ENCODE measurements at places on chromosomes 1 and 21. TPM values are rescaled to one million over a fixed set of nuclear protein-coding genes. Genes with fewer than 3 reads are reported as not detected.
A peak's percentile ranks its signal among the peaks of the same experiment; 100 is the strongest.

GRCh38 chr1:43930949-43931275 lies 2.7 kb upstream of the ARTN start:
- no peak for DNase-seq

- no peak for DNase-seq
Measured at GRCh38 chr1:36884029-36884701, 150.2 kb downstream of the GRIK3 start.

GRCh38 chr1:112371775-112372174 lies 24.2 kb upstream of the CTTNBP2NL start:
- DNase-seq: no peak

DNA sequence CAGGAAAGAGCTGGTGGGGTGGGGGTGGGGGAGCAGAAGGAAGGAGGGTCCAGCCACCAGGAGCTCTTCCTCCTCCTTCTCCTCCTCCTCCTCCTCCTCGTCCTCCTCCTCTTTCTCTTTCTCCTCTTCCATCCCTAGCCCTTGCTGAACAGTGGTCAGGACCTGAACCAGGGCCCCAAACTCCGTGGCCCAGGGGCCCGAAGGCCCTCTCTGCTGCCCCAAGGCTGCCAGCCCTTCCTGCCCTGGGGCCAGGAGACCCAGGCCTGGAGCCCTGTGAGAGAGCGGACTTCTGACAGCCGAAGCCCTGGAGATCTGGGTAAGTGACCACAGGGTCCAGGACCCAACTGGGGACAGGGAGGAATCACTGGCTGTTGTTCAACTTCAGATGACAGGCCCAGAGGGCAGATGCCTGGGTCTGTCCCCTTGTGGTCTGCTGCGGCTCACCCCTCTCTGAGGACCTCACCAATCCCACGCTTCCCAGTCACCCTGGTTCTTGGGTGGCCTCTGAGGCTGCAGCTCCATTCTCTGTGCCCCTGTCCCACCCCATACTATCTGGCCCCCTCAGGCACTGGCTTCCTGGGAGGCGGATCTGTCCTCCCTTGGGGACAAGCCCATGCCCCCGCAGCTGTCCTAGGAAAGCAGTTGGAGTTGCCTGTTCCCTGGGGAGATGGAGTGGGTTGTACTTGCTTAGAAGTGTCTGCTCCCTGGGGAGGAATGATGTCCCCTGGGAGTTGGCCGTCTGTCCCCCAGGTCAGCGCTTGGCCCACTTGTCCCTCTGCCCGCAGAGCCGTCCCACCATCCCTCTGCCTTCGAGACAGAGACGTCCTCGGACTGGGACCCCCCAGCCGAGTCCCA lies 51.8 kb downstream of the VWA5B1 start:
- no peak for DNase-seq

DNA sequence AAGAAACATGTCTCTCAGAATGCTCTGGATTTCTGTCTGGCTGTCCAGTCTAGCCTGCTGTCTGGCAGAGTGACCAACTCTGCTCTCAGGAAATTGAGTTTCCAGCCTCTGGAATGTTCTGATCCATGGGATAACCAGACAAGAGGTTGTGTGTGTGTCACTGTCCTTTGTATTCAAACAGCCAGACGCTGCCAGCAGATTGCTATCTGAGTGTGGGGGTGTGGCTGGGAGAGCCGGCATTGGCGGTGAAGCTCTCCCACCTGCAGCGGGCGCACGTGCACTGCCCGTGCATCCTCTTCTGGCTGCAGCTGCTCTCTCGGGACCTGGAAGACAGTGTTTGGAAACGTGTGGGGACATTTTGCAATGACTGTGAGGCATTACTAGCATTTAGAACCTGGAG lies 26.1 kb downstream of the PKP1 start:
- peak; percentile 84 for DNase-seq

DNA sequence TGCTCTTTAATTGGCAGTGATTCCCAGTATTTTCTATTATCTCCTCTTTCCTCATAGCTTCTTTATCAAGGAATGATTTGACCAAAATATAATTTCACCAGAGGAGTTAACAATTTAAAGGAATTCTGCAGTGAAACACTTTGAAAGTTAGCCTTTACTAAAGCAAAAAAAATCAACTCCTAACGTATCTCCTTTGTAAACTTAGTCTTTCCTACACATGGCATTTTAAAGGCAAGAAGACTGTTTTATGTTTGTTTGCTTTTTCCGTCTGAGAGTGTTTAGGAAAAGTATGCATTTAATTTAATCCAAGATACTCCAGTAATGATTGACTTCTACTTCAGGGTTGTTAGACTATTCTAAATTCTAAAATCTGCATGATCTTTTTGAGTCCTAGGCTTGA lies 15.9 kb downstream of the ATP6V1G3 start:
- no peak for DNase-seq

- no peak for DNase-seq
Measured at GRCh38 chr1:206657751-206658150, 22.4 kb downstream of the DYRK3 start.

GRCh38 chr1:162571696-162572095 lies 10.2 kb downstream of the UAP1 start:
- no peak for DNase-seq

GRCh38 chr1:153546796-153547559 lies 1.4 kb upstream of the S100A4 start:
- no peak for DNase-seq

GRCh38 chr21:14833241-14833640 lies 231.6 kb downstream of the NRIP1 start:
- no peak for DNase-seq

The SLC26A9 gene
- total RNA-seq: 0.30 TPM

The UBAP2L gene
- total RNA-seq: 198 TPM

DNA sequence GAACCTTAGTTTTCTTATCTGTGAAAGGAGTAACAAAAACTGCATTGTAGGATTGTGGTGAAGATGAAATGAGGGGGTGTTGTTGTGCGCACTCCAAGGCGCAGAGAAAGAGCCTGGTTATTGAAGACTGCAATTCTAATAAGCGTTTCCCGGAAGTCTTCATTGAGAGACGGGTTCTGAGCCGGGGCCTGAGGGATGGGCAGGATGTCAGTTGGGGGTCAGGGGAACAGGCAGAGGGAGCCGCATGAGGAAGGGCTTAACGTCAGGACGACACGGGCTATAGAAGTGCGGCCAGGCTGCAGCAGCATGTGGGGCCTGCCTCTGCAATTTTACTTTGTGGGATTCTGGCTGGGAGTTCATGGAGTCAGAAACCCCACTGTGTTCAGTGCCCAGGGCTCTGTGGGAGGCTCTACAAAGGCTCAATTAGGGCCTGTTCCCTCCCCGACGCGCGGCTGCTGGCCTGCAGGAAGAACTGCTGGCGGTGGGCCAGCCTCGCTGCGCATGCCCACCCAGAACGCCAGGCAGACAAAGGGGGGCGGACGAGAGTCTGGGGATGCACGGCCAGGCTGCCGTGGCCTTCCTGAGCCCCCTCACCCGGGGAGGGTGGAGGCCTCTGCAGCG lies 20.7 kb downstream of the TRIM62 start:
- no peak for DNase-seq

DNA sequence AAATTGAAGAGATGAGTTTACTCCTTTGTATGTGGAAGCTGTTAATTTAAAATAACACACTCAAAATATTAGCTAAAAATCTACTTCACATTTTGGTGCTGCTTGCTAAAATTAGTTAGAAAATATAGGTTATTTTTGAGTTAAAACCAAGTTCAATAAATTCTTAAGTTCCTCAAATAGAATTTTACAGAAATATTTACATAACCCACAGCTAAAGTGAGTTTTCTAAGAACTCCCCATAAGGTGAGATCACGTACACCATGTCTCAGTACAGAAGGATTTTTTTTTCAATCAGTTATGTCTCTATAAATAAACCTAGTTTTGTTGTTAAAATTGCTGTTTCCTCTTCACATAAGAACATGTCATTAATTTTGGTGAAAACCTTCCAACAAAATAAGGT lies 108.0 kb downstream of the SDCCAG8 start:
- DNase-seq: no peak

DNA sequence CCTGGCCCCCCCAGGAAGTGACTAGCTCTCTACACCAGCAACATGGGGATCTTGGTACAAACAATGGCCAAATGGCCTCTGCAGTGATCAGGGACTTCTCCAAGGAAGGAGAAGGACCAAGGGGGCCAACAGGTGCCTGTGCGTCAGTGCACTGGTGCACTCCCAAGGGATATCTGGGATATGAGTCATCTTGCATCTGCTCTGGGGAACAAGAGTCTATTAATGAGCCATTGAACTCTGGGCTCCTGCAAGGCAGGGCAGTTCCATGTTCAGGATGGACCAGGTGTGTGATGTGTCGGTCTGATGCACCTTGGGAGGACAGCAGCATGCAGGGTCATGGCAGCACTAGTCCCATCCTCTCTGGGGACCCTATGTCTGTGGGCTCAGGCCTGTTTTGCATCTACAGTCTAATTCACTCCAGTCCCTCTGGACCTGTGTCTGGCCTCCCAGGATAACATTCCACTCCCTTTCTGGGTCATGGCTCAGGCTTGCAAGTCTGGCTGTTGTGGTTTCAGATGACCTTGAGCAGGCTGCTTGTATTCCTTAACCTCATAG lies 125.3 kb downstream of the TRABD2B start:
- no peak for DNase-seq

The BTBD8 gene
- 1.3 TPM for total RNA-seq

GRCh38 chr1:63799307-63799706 lies 25.5 kb downstream of the ROR1 start:
- no peak for DNase-seq

The LHX8 gene
- not detected for total RNA-seq

- no peak for DNase-seq
Measured at GRCh38 chr21:44911384-44912157, 9.1 kb downstream of the ITGB2 start.

The AUNIP gene
- total RNA-seq: 12.3 TPM

- DNase-seq: no peak
Measured at GRCh38 chr1:113665071-113665470, 94.2 kb downstream of the PHTF1 start.

- no peak for DNase-seq
Measured at GRCh38 chr1:67689267-67690017, 4.4 kb downstream of the GADD45A start.

GRCh38 chr1:19661721-19662228 lies 2.9 kb upstream of the HTR6 start:
- no peak for DNase-seq

DNA sequence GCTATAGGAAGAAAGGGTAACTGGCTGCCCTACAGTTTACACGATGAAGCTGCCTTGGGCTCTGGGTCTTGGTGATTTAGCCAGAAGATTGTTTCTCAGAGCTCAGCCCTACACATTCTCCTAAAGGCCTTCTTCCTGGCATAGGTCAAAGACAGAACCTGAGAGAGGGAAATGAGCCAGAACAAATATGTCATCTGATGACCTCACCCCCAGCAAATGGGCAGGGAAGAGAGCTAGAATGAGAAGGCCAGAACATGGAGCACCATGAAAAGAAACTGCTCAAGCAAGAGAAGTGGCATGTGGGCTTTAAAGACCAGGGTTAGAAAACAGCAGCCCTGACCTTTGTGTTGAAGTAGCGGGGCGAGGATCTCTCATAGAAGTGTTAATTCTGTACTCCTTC lies 5.5 kb upstream of the ILDR2 start:
- DNase-seq: no peak

DNA sequence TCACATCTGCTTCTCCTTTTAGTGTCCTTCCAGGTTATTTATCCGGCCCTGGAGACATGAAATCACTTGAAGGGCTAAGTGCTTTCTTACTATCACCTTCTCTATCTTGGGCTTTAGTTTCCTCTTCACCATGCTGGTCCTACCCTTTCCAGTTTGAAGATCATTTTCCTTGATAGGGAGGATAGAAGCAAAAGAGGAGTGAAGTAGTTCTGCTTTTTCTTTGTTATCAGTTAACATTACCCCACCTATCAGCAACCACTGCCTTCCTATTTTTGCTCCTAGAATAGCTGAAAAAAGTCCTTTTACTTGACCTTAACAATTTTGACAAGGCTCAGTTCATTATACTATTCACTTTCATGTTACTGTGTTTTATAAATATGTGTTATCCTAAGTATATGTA lies 19.4 kb downstream of the RGL1 start:
- no peak for DNase-seq

The AMY1A gene
- not detected for total RNA-seq

GRCh38 chr1:63559357-63559756 lies 33.9 kb upstream of the PGM1 start:
- no peak for DNase-seq

GRCh38 chr1:17970757-17971156 lies 136.8 kb upstream of the IGSF21 start:
- no peak for DNase-seq

GRCh38 chr1:147549526-147549925 lies 8.2 kb downstream of the BCL9 start:
- DNase-seq: no peak

The NUF2 gene
- total RNA-seq: 40.0 TPM

- no peak for DNase-seq
Measured at GRCh38 chr1:52032124-52032784, 1.4 kb downstream of the KTI12 start.

- DNase-seq: no peak
Measured at GRCh38 chr1:155569988-155570592, 7.5 kb upstream of the ASH1L start.

The CELA2B gene
- total RNA-seq: not detected

The MAP7D1 gene
- total RNA-seq: 37.7 TPM

DNA sequence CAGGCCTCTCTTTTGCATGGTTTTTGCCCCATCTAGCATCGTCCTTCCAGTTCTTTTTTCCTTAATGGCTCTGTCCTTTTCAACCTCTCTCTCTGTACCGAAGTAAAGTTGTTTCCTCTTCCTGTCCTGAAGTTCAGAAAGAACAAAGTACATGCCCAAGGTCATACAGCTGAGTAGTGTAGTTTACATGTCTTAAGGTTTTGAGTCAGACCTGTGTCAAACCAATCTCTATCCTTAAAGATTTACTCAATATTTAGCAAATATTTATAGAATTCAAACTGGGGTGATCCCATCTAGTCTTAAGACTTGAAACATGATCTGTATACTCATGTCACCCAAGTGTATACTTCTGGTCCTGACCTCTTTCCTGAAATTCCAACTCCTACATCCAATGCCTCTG lies 118.7 kb upstream of the SGIP1 start:
- DNase-seq: no peak

DNA sequence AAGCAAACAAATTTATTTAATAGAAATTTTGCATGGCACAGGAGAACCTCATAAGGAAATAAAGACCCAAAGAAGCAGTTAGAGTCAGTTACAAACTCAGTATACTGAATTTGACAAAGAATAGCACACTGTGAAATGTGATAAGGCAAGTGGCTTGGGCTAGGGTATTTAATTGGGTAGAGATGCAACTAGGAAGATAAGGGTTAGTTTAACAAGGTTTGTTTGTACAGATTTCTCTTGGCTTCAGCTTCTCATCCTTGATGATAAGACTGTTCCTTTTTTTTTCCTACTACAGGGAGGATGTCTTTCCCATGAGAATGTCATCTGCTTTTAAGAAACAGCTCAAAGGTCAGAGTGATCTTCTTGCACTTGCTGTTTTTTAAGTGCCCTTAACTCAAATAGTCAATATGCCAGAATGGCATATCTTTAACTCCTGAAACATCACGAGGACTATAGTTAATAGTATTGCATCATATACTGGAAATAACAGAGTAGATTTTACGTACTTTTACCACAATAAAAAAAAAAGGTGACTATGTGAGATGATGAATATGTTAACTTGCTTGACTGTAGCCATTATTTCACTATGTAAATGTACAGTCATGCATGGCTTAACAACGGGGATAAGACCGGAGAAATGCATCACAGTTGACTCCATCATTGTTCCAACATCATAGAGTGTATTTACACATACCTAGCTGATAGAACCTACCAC lies 9.2 kb upstream of the TRAF3IP3 start:
- DNase-seq: no peak
